ENCODE measurements at places on chromosomes 6 and 20.

- no peak for DNase-seq
These were observed 536 bp upstream of the FNDC1 start for GRCh38 chr6:159168536-159169192.

DNA sequence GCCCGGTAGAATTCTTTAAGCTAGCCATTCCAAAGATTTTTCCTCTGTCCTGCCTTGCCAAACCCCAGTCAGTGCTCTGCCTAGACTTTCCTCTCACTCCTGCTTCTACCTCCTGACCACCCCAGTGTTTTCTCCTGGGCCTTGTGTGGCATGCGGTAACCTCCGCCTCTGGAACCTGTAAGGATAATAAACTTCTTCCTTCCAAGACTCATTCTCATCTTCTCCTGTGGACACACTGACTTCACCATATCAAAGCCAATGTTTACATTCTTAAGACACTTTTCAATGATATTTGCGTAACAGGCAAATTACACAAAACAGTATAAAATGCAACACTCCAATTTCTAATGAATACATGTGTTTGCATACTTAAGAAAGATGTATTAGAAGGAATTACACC, 354.6 kb downstream of the RNF144B start:
- DNase-seq = no peak

- DNase-seq = no peak
These were observed 71.6 kb downstream of the NFATC2 start for GRCh38 chr20:51470907-51471411.

DNA sequence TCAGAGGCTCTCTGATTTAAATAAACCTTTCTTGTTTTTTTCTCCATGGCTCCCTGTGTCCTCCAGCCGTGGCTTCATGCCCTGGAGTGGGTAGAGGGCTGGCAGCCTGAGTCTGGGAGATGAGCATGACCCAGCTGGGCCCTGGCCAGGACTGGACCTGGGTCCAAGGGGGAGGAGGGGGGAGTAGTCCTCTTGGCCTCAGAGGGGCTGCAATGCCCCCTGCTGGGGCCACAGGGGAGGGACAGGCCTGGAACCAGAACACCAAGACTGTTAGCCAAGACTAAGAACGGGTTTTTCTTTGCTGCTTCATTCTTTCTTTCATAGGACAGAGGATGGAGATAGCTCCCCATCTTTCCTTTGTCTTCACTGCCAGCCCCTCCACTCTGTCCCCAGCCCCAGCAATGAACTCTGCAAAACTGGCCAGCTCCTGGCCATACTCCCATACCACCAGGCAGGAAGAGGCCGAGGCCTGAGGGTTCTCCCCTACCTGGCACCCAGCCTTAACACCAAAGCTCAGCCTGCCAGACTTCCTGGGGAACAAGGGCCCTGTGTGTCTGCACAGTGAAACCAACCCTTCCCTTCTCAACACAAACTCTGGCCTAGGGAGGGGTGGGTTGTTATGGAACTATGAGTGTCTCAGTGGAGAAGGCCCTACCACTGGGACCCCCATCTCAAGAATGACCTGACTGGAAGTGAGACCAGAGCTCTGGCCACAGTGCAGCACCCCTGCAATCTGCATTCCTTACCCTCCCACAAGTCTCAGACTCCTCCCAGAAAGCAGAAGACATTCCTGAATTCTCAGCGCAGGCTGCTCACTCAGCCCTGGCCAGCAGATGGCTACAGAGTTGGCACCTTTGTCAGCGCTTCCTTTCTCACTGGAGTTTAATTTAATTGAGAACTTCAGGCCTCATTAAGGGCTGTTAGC, 11.0 kb downstream of the SLC29A1 start:
- no peak for DNase-seq

GRCh38 chr6:3390698-3391097, 66.2 kb downstream of the SLC22A23 start:
- no peak for DNase-seq

DNA sequence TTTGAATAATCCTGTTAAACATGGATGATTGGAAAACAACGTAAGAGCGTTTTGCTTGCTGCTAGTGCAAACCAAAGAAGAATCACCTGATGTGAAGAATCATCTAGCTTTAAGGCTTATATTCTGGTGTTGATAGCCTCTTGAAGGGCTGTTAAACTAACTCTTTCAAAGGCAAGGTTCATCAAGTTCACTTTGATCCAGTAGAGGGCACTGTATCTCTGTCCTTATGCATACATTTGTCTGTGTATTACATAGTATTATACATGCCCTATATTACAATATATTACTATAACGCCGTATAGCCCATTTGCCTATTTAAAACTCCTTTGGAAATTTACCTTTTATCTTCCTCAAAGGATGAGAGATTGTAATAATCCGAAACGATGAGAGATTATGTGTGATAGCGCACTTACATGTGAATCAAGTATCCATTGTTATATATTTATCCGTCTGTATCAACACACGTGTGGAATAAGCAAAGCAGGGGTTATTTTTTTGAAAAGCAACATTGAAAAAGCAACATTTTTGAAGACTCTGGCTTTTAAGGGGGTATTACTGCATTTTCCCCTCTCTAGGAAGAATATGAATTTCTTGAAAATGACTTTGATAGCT, 50.8 kb upstream of the NRN1 start:
- DNase-seq = peak; percentile 28

DNA sequence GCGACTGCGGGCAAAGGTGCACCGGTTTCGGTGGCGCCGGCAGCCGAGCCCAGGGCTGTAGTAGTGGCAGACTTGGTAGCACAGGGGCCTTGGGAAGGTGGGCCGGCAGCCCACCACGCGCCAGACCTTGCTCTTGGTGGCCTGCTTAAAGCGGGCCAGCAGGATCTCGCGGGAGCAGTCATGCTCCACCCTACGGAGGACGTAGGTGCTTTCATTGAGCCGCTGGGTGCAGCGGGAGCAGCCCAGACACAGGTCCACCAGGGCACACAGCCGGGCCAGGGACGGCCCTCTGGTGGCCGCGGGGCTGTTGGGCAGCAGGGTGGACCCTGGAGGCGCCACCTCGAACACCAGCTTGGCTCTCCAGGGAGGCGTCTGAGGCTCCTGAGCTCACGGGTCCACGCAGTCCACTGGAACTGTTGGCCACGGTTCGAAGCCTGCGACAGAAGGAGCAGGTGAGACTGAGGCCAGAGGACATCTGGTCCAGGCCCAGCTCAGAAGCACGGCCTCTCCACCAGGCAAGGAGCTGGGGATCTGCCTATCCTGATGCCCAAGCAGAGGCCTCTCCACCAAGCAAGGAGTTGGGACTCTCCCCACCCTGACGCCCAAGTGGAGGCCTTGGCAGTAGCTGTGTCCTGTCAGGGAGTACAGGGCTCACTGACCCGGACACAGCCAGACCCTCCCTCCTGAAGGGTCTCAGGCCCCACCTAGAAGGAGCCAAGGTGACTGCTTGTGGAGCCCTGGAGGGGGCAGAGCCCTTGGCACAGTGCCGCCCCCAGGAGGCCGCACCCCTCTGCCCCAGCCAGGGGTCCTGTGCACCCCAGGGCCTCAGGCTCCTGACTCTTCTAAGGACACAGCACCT, 1.0 kb downstream of the HELZ2 start:
- no peak for DNase-seq

GRCh38 chr6:124962639-124963415, 590 bp downstream of the RNF217 start:
- no peak for DNase-seq

DNA sequence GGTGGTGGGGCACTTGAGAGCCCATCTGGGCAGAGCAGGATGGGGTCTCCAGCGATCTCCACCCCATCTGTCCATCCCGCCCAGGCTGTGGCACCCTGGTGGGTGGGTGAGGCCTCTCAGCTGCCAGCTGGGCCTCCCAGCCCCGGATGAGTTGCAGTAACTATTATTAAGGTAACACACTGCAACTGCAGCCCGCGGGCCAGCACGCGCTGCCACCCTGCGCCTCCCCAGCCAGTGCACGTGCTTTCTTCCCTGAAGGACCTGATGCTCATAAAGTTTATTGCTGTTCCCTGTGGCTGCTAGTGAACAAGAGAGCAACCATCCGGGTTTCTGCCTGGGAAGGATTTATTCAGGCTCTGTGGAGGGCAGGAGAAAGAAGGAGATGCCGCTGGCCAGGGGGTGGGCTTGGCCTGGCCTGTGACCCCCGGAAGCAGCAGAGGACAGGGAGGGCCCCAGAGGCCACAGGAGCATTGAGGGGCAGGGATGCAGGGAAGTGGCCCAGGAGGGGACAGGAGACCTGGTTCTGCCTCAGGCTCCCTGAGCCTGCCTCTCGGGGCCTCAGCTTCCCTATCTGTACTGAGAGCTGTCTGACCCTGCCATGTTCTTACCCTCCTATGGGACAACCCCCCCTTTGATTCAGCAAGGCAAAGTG, 1.7 kb downstream of the IP6K3 start:
- no peak for DNase-seq

GRCh38 chr20:11920083-11920482, 2.4 kb downstream of the BTBD3 start:
- no peak for DNase-seq

DNA sequence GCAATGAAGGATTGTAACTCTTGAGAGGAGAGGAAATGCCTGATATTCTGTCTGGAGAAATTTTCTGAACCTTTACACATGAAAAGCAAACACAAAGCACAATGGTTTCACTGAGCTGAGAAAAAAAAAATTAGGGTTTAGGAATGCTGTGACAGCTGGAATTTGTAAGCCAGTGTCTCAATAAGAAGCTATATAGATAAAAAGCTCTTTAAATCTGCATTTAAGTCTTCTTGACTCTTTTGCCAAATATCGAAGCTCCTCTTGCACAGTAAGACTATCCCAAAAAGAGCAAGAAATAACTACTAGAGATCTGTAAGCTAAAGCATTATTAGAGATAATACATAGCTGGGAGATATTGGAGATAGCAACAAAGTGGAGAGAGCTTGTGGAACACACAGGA, 1334.0 kb upstream of the CITED2 start:
- DNase-seq = no peak

DNA sequence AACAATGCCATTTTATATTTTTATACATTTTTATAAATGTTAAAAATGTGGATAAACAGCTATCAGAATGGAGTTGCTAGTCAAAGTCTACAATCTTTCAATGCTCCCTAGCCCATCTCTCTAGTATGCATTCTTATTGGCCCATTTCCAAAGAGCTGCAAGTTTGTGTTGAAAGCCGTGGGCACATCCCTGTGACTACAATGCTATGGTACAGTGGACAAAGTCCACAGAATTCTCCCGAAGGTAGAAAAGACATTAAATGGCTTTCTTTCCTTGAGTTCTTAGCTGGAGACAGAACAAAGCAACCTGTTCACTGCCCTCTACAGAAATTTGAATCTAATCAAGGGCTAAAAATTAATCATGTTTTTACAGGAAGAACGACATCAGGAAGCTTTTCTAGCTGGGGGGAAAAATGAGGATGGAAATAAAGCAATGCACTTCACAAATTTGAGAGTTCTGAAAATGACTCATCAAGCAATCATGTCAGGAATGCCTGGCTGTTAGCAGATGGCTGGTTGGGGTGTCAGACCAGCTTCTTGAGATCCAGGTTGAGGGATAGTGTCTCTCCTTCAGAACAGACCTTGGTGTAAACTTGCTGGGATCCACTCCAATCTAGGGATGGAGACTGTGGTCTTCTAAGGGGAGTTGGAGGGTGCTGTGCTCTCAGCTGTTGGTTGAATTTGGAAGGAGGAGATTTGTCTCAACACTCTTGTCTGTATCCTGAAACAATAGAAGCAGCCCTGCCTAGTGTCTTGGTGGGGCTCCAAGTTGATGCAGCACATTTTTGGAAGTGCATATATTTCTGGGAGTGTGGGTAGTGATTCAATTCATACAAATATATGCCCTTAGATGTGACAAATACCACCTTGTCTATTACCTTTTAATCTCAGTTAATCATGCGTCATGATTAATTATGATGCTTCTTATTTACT, 143.4 kb upstream of the PHACTR1 start:
- no peak for DNase-seq

GRCh38 chr6:149483849-149484655, 762 bp downstream of the ZC3H12D start:
- DNase-seq = no peak

DNA sequence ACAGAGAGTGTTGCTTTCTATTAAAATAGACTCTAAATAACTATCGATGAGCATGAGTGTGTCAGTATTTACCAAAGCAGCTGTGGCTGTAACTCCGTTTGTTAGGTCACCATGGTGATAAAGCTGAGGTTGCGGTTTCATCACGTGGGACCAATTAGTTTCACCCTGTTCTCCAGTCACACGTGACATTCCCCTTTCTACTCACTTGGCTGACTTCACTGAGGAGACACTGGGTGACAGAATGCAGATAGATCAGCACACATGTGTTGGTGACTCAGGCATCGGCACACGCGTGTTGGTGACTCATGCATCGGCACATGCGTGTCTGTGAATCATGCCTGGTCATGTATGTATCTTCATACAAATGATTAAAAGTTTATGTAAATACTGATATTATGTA, 285.4 kb downstream of the THBS2 start:
- peak; percentile 43 for DNase-seq

DNA sequence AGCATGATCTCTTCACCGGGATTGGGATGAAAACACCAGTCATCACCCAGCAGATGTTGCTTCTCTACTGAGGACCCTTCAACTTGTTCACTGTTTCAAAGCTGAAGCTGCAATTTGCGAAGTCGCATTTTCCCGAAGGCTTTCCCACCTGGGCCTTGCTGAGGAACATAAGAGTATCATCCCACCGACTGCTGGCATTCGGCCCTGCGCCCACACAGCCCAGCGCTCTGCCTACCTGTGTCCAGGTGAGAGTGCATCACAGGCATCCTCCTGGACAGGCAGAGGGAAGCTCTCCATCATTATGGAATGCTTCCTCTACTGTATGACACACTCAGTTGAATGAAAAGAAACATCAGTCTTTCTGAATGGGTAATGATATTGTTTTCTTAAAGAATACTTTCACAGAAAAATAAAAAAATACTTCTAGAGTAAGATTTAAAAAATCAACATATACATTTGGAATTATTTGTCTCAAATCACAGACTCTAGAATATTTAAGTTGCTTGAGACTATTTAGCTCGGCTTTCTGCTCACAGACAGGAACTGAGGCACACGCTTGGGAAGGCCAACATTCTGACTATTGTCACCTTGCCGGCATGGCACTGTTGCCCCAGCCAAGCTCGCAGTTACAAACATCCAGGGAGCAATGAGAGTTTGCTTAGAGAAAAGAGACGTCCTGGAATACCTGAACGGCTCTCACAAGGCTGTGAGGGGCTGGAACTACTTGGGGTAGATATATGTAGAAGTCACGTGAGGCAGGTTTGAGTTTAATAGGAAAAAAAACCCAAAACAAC, 48.7 kb downstream of the FOXC1 start:
- no peak for DNase-seq

GRCh38 chr20:18621004-18621403, 33.1 kb downstream of the DTD1 start:
- no peak for DNase-seq

- peak; percentile 31 for DNase-seq
These were observed 47.8 kb upstream of the GATA5 start for GRCh38 chr20:62523473-62524203.
